HAP-1 (cell line): ENCODE measurements at places on chromosomes 7 and 10.

GRCh38 chr7:149493366-149493765 lies 4.2 kb downstream of the ZNF746 start:
- no peak for DNase-seq

DNA sequence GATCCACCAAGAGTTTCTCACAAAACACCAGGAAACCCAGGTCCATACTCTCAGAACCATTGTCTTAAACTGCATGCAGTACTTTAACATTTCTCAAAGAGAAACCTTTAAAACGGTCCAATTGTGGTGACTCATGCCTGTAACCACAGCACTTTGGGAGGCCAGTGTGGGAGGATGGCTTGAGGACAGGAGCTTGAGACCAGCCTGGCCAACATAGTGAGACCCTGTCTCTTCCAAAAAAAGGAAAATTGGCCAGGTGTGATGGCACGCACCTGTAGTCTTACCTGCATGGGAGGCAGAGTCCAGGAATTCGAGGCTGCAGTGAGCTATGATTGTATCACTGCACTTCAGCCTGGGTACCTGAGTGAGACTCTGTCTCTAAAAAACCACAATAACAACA lies 97.5 kb upstream of the OIT3 start:
- no peak for DNase-seq

DNA sequence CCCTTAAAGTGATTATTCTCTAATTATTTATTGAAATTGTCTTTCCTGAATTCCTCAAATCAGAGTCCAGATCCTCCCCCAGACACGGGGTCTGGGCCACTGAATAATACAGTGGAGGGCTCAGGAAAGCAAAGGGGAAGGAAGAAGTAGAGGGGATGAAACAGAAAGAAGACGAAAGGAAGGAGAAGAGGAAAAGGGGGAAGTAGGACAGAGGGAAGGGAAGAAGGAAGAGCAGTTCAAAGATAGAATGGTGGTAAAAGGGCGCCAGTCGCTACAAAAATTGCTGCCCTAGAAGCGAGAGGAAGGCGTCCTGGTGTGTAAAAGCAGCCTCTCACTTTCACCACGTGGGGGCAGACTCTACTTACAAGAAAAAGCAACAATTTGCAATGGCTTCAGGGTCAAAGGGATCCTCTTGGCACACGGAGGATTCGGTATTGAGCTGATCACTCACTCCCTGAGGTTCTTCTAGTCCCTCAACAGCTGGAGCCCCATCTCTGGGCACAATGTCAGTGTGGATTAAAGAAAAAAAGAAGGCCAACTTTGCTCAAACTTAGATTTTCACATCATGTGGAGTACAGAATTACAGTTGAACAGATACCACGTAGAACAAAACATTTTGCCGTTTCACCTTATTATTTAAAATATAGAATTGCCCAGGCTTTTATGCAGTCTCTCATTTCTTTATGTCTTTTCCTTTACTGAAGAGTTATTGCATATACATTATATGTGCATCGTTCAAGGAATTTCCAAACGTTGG lies 31.4 kb upstream of the NPVF start:
- peak; percentile 82 for DNase-seq

GRCh38 chr10:117720931-117721835 lies 178.6 kb downstream of the EMX2 start:
- no peak for DNase-seq

DNA sequence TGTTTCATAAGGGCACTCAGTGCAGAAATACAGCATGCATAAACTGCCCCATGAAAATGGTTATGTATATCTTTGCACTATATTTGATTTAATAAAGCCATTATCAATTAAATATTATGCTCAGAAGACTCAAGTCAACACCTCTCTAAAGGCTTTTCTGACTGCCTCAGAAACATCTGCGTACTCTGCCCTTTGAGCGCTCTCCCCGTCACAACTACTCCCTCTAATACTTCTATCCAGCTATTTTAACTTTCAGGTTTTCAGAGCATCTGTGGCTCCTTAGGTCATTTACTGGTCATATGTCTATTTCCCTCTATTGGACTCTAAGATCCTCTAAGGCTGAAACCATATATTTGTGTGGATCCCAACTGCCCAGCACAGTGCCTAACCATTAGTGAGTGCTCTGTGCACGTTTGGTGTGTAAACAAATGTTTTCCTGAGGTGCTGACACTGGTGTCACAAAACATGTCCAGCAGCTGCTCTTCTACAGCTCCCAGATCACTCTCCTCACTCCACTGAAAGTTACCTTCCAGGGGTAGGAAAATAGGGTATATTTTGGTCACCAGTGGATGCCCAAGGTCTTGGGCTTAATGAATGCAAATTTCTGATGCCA lies 179.1 kb downstream of the BTAF1 start:
- no peak for DNase-seq

DNA sequence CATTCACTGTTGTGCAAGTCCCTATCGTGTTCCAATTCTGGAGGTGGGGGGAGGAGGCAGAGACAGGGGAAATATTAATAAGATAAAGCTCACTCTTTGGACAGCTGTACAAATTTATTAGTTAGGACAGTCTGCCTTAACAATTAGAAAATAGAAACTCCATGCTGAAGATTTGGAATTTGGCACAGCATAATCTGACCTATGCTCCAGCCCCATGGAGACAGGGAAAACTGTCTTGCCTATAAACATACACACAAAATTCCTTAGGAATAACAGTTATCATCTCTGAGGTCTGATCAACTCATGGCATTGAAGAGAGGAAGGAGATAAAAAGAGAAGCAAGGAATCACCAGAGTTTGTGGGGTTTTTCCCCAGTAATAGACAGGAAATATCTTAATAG lies 335.4 kb upstream of the MEOX2 start:
- DNase-seq: no peak

GRCh38 chr7:67661-68395 lies 124.5 kb upstream of the FAM20C start:
- DNase-seq: no peak

GRCh38 chr7:16779051-16779450 lies 25.5 kb downstream of the TSPAN13 start:
- DNase-seq: no peak

DNA sequence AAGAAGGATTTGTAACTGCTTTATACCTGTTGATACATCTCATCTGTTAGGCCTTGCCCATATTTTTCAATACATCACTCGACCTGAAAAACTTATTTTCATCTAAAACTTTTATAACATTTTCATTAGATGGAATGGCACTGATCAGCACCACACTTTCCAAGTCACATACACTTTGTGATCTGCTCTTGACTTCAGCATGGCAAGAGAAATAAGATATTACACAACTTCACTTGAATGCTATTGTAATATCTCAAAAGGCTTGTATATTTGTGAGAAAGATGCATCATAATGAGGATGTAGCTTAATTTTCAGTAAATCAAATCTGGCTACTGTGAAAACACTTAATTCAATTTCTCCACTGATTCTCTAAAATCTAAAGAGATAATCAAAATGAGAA lies 126.2 kb downstream of the MICU1 start:
- no peak for DNase-seq

DNA sequence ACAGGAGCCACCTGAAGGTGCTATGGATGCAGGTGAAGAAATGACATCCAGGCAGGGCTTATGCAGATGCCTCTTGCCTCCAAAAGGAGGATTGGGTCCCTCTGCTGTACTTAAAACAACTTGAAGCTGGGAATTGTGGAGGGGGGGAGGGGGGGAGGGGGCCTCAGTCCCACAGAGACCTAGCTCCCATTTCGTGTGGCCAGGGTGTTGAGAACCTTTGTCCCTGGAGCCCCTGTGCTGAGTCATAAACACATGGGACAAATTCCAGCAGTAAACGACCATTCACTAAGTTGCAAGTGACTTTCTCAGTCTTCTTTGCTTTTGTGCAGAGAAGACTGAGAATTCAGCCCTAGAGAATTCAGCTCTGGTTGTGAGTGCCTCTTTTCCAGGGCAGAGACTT lies 96.5 kb upstream of the PODXL start:
- no peak for DNase-seq

- DNase-seq: no peak
These were observed 100.1 kb downstream of the TWIST1 start for GRCh38 chr7:19017374-19017773.

DNA sequence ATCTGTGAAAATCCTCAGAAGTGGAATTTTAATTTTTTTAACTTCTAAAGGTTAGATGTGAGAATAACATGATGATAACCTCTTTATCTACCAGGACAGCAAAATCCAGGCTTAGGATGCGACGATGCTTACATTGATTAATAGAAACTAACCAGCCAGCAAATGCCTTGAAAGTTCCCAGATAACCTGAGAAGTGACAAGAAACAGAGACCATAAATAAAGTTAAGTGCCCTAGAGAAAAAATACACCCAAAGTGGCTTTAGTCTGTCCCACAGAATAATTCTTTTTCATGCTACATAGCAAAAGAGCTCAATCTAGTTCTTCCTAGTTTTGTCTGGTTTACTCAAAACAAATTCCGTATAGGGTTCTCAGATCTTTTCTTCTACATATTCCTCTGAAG lies 262.7 kb downstream of the WDR11 start:
- no peak for DNase-seq

DNA sequence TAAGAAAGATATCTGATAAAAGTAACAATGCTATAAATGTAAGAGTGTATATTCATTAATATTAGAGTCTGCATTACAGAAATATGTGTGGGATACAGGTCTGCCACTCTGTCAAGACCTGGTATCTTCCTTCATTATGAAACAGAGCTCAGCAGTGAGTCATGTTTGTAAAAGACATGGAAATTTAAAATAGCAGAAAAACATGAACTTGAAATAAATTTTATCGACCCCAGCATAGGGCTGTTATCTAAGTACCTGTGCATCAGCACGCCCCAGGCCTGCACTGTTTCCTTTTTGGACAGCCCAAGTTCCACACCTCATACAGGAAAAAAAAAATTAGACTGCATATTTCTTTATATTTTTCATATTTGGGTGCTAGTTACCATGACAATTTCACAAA lies 58.0 kb upstream of the ZPBP start:
- DNase-seq: no peak

- no peak for DNase-seq
These were observed 14.9 kb downstream of the CAMK2G start for GRCh38 chr10:73859428-73859783.

DNA sequence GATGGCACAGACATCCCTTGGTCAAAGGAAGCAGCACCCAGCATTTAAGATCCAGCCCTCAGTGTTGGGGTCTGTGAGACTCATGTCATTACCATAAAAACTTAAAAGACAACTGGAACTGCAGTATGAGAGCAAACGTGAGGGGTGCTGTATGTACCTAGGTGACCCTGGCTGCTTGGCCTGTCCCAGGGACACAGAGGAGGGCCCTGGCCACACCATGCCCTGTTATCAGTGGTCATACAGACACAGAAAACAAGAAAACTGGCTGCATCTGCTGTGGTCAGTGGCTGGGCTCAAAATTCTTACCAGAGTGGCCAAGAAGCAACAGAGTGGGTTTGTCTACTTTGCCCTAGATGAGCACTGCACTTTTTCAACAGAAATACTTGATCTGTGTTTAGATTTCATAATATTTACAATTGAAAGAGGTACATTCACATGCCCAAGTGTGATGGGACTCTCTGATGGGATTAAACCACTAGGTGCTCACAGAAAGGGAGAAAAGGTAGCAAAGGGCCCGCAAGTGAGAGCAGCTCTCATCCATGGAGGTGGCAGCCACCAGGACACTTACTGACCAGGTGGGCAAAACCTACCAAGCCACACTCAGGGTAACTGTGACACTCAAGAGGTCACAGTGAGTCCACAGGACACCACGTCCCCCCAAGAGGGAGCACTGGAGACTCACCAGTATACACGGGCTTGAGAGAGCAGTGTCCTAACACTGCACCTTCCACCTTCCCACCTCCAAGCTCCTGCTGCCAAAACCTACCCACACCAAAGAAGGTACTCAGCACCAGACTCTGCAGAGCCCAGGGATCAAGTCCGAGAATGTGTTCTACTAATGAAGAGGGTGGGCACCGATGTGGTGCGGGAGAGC lies 68.1 kb upstream of the CAMK2B start:
- no peak for DNase-seq

- DNase-seq: no peak
These were observed 28.7 kb downstream of the VTI1A start for GRCh38 chr10:112475575-112476218.

DNA sequence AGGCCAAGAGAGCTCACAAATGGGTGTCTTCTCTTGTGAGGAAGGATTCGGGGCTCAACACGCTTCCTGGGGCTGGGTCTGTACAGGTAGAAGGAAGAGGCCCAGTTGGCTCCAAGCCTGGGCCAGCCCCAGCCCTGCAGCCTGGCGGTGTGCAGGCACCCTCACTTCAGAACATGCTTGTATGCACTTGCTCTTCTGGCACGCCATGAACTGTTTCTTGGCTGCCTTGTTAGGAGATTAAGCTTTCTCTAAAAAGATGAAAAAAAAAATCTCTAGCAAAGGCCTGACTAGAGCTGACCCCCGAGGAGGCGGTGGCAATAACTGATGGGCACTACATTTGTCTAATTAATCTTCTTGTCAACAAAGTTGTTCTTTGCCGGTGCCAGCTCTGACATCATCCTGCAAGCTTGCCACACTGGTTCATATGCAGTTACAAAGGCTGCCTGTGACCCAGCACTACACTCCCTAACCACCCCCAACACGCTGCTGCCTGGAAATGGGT lies 94.7 kb downstream of the WDR11 start:
- DNase-seq: no peak

DNA sequence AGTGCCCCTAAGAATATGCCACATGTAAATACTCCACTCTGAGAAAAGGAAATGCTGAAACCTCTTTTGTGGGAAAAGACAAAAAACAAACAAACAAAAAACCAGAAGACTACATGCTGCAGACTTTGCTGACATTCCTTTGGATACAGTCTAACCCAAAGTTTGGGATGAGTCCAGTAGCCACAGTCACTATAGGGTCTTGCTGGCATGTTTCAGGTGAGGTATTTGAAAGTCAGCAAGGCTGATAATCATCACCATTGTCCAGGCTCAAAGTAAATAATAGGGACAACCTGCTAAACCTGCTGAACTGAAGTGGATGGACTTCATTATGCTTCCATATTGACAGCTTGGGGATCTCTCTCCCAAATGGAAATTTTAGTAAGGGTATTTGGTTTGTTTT lies 1087.0 kb upstream of the LRRTM3 start:
- DNase-seq: no peak

GRCh38 chr10:114103284-114103683 lies 59.6 kb downstream of the ADRB1 start:
- DNase-seq: peak; percentile 35

DNA sequence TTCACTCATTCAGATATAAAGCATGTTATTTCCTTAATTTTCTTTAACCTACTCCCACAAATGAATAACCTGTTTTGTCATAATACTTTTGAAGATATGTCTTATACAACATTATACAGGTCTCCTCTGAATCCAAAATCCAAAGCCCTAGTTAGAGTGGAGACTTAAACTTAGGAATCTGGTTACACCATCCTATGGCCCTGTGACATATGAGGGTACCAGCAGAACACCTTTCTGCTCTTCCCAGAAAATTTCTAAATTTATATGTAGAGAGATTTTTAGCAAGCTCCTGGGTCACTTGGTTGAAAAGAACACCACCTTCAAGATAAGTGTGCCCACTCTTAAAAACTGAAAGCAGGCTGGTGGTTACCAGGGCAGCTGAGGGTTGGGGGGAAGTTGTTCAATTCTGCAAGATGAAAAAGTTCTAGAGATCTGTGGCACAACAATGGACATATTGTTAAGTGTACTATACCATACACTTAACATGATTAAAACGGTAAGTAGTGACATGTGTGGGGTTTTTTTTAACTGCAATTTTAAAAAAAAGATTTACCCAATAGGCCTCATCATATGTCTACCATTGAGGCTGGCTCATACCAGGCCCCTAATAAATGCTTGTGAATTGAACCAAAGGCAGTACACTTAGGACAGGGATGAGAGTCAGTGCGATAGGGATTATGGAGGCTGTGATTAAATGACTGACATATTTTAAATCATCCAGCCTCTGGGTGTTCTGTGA lies 37.6 kb upstream of the KCNIP2 start:
- DNase-seq: no peak

GRCh38 chr10:43093423-43094076 lies 16.7 kb downstream of the RET start:
- no peak for DNase-seq
